Foreskin keratinocyte (primary cell): ENCODE measurements at places on chromosomes 16 and 17. TPM values are rescaled to one million over a fixed set of nuclear protein-coding genes. Genes with fewer than 3 reads are reported as not detected.

Gene ABCC11
- total RNA-seq, result 0.10 and 0.11 TPM in 2 replicates

Gene ST6GALNAC2
- 23.4 and 38.5 TPM in 2 replicates for total RNA-seq

Gene C17orf50
- not detected in 2 replicates for total RNA-seq

Gene ADCY9
- total RNA-seq, result 10.9 and 11.5 TPM in 2 replicates

Gene KRTAP4-9
- not detected in 2 replicates for total RNA-seq

Gene NPTX1
- total RNA-seq, result 0.04 TPM in 1 of 2 replicates, not detected in the other

Gene HEATR9
- total RNA-seq, result not detected in 2 replicates

Gene BAIAP3
- 0.07 and 0.27 TPM in 2 replicates for total RNA-seq

Gene ITGA3
- total RNA-seq, result 1,046 and 1,112 TPM in 2 replicates

Gene TNFRSF12A
- total RNA-seq, result 435 and 449 TPM in 2 replicates

Gene TVP23C
- total RNA-seq, result 3.2 and 7.2 TPM in 2 replicates

Gene VPS4A
- 37.8 and 43.1 TPM in 2 replicates for total RNA-seq

Gene TAC4
- total RNA-seq, result not detected in 2 replicates

Gene P2RX1
- not detected in 2 replicates for total RNA-seq

Gene MT3
- total RNA-seq, result not detected in 2 replicates

Gene DPEP2
- total RNA-seq, result not detected in 2 replicates

Gene GDPD1
- total RNA-seq, result 1.3 and 2.2 TPM in 2 replicates

Gene CSH1
- not detected in 2 replicates for total RNA-seq

Gene HSD17B2
- total RNA-seq, result 1.3 and 1.6 TPM in 2 replicates

Gene PYDC1
- not detected in 2 replicates for total RNA-seq

Gene CEMP1
- not detected in 2 replicates for total RNA-seq

Gene GOSR1
- total RNA-seq, result 33.6 TPM in 2 replicates

Gene SULT1A4
- 0.37 and 1.7 TPM in 2 replicates for total RNA-seq

Gene MT4
- not detected in 2 replicates for total RNA-seq

Gene NOXO1
- 0.99 and 1.9 TPM in 2 replicates for total RNA-seq

Gene NHLRC4
- total RNA-seq, result 0.18 and 0.41 TPM in 2 replicates

Gene KLHL10
- total RNA-seq, result 0.04 TPM in 1 of 2 replicates, not detected in the other

Gene MMP2
- 52.9 and 95.7 TPM in 2 replicates for total RNA-seq
